ENCODE measurements at places on chromosomes 12 and 14.

DNA sequence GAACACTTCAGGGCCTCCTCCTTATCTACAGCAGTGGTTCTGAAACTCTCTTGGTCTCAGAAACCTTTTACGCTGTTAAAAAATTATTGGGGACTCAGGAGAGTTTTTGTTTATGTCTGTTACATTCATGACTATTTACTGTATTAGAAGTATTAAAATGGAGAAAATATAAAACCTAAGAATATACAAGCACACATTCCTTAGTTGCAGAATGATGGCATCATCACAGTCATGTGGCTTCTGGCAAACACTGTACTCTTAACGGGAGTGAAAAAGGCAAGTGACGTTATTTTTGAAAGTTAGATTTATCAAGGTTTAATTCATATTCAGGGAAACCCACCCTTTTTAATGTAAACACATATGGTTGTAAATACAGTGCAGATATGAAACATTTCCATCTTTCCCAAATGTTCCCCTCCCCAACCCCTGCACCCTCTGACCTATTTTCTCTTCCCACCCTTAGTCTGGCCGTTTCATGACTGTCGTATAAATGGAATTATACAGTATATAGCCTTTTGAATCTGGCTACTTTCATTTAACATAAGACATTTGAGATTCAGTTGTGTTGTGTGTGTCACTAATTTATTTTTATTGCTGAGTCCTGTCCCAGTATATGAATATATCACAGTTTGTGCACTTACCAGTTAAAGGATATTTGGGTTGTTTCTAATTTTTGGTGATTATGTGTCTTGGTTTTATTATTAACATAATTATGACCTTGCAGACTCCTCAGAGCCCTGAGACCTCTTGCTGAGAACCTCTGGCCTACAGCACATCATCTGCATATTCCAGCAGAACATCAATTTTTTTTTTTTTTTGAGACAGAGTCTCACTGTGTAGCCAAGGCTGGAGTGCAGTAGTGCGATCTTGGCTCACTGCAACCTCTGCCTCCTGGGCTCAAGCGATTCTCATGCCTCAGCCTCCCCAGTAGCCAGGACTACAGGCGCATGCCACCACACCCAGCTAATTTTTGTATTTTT, 457.0 kb downstream of the PCNX1 start:
- DNase-seq = no peak

- peak; percentile 15 for DNase-seq
Measured at GRCh38 chr12:57844709-57845477, 1.6 kb downstream of the CTDSP2 start.

- DNase-seq = no peak
Measured at GRCh38 chr14:100610511-100611217, 23.4 kb upstream of the BEGAIN start.

GRCh38 chr12:116336542-116337065, 59.1 kb upstream of the MED13L start:
- DNase-seq = no peak

DNA sequence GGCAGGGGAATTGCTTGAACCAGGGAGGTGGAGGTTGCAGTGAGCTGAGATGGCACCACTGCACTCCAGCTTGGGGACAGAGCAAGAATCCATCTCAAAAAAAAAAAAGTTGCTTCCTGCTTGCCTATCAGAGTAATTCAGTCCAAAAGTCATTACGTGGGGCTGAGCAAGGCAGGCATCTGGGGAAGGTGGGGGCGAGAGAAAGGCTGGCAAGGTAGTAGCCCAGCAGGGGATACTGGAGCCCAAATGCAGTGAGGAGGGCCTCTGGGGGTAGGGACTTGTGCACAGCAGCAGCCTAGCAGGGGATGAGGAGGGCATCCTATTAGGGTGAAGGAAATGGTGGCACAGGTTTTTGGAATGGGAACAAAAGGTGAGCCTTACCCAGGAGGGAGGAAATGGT, 7.1 kb downstream of the ETFRF1 start:
- no peak for DNase-seq

DNA sequence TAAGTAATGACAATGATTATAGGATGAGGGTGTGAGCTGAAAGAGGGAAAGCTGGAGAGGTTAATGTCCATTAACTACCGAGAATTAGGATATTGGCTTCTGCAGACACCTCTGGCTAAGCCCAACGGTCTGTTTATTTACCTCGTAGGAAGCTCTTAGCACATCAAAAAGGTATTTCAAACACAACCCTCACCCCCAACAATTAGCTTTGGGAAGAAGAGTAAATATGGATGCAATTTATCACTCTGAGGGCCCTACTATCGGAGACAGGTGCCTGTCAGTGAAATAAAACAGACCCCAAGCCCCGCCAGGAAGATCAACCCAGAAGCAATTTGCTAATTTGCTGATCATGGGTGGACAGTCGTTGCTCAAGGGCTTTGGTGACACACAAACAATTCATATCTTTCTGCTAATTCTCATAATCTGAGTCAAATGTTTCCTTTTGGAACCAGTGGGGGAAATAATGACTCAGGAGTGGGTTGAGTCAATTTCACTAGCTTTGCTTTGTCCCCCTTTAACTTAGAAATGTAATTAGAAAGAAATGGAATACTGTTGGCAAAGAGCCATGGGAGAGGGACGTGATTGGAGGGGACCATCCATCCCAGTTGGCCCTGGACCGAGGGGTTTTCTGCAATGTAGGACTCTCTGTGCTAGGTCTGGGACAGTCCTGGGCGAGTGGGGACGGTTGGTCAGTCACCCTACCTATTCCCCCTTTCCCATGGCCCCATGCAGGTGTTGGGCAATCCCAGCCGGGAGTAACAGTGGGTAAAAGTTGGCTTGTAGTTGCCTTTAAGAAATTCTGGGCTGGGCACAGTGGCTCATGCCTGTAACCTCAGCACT, 99.1 kb upstream of the MED13L start:
- DNase-seq = peak; percentile 12

DNA sequence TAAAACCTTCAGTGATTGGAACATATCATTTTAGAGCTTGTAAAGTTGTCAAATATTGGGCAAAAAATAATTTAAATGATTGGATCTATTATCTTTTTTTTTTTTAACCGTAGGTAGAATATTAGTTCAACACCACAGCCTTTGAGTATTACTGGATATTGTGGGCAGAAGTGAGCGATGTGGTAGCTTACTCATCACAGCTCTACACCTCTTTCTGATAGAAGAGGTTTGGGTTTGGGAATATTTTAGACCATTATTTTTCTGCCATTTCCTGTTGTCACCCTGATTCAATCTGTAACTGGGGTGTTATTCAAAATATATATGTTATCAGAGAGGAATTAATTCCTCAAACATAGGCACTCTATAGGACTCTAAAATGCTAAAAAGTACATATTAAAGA, 34.8 kb upstream of the SLC38A2 start:
- no peak for DNase-seq

- DNase-seq = no peak
Measured at GRCh38 chr14:67941456-67942018, 122.0 kb downstream of the RAD51B start.

DNA sequence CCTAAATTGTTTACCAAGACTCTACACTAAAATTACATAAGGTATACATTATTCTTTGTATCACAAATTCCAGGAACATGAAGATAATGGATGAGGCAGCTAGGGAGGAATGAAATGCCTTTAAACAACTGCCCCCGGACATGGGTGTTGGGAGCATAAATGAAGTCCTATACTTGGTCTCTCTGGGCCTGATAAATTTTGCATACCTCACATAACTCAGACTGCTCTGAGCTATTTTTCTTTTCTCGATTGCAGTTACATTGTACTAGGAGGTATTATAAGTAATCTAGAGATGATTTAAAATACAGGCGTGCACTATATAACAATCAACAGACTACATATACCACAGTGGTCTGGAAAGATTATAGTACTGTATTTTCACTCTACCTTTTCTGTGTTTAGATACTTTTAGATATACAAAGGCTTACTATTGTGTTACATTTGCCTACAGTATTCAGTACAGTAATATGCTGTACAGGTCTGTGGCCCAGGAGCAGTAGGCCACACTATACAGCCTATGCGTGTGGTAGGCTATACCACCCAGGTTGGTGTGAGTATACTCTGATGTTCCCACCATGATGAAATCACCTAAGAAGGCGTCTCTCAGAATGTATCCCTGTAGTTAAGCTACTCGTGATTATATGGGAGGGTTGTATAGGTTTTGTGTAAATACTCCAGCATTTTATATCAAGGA, 14.3 kb downstream of the FNTB start:
- no peak for DNase-seq

DNA sequence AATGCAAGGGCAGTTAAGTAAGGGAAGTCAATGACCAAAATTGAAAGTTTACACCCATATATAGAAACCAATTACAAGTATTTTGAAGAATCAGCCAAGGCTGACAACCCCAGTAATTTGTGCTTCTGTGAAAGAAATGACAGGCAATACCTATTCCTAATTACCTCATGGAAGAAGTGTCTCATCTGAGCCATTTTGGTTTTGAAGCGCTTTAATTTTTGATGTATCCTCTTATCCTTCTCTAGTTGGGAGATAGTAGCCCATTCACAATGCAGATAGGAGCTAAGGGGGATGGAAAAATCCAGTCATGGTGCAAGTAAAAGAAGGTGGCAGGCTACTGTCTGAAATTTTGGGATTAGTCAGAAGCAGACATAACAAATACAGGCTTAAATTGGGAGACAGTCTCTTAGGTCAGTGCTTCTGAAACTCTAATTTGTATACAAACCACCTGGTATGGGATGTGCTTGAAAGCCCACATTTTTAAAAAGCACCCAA, 30.4 kb upstream of the SUPT16H start:
- DNase-seq = peak; percentile 33

DNA sequence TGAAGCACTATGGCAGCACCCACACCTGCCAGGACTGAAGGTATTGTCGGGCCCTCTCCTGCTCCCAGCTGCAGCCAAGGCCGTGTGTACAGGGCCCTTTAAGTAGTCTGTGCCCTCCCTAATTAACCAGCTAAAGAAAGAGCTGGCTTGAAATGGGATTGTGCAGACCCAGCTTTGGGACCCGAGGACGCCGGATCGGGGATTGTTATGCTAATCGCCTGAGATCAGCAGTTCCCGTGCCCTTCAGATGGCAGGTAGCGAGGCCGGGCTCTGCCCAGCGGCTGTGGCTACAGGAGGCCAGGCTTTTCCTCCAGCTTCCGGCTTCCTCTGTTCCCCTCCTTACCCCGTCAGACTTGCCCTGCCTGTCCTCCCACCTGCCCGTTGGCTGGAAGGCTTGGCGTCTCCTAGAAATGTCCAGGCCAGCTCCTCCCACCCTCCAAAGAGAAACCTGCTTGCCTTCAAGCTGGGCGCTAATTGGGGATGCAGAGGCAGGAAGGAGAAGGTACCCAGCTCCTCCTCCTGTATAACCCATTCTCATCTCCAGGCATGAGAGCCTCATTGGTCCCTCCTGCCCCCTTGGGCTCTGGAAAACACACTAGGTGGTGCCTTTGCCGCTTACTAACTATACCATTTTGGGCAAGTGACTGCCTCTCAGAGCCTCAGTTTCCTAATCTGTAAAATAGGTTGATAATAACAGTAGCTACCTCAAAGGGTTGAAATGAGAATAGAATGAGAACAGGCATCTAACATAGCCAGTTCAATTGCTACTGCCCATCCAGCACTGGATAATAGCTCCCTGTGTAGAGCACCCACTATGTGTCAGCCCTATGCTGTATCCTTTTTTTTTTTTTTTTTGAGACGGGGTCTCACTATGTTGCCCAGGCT, 25.8 kb upstream of the MSI1 start:
- DNase-seq = no peak

GRCh38 chr14:93970965-93971634, 5.3 kb downstream of the ASB2 start:
- DNase-seq = peak; percentile 73
